ENCODE measurements at places on chromosomes 6 and 20.

- DNase-seq, result no peak
Observed at GRCh38 chr6:130624046-130624445, 203.2 kb upstream of the SMLR1 start.

DNA sequence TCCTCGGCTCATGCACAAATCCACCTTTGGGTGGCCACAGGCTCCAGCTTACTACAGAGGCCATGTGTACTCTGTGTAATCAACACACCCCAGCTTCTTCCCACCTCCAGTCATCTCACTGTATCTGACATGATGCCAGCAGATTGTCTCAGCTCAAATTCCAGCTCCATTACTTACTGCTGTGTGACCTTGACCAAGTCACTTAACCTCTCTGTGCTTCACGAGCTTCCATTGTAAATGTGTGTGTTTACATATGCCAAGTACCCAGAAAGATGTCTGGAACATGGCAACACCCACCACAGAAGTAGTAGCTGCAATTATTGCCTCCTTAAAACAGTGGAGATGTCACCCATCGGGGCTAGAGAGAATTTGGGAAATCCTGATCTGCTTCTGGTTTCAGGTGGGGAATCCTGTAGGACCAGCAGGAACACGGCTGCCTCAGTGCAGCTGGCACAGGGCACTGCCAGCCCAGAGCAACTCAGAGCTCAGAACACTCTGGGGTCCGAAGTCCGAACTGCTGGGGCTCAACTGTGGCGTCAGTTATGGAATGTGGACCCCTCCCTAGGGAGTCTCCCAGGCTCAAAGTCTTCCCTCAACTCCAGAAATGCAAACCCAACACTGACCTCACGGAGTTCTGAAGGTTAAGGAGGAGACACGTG lies 21.2 kb upstream of the HLA-B start:
- no peak for DNase-seq

DNA sequence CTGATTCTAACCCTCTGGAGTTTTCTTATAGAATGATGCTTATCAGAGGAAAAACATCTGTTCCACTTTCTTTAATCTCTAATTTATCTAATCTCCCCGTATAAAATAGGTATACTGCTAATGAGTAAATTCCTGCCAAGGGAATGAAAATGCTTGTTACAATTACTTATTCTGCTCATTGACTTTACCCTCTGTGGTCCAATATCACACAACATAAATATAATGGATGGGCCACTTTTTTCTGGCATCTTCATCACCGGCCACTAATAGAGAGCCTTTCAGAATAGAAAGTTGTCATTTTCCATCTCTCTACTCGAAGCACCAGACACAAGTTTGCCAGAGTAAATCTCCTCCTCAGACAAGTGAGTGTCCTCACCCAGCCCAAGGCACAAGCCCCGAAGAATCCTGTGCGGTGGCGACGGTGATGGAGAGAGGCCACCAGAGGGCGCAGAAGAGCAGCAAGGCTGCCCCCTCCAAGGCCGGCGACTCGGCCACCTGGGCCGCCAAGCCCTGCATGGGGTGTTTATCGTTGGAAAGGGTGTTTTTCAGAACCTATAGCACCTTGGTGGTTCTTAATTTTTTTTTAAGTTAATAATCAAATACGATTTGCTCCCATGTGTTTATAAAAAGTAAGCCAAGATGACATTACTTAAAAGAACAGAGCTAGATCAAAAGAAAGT lies 212.9 kb upstream of the ARID1B start:
- DNase-seq, result peak; percentile 44

GRCh38 chr6:56364827-56365339 lies 117.5 kb upstream of the COL21A1 start:
- no peak for DNase-seq

DNA sequence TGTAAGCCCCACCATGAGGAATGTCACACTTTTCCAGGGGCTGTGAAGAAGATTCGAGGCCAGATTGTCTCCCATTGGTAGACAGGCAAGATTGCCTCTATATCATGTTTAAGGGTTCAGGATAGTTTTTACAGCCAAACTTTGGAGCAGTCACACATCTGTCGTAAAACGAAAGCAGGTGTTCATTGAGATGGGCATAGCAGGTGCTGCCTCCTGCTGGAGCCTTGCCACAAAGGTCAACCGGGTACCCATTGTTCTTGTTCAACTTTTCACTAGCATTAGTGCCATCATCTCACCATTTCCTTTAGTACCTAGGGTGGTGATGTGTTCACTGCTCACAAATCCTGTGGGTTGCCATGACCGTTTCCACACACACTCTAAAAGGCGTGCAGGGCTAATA lies 198.3 kb downstream of the HTR1B start:
- DNase-seq, result no peak

DNA sequence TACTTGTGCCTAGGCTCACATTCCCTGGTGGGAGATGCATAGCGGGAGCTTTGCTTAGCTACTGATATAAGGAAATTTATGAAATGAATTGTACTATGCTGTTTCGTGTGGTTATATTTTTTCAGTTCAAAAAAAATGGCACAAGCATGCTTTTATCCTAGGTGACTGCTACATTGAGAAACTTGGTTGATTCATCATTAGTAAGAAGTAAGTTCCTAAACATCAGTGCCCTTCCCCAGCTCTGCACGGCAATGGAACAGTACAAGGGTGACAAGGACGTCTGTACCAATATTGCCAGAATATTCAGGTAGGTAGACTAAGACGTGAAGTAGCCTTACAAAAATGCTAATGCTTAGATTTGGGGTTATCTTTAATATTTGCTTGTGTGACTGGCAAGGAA lies 79.7 kb downstream of the ARMC2 start:
- DNase-seq, result no peak

DNA sequence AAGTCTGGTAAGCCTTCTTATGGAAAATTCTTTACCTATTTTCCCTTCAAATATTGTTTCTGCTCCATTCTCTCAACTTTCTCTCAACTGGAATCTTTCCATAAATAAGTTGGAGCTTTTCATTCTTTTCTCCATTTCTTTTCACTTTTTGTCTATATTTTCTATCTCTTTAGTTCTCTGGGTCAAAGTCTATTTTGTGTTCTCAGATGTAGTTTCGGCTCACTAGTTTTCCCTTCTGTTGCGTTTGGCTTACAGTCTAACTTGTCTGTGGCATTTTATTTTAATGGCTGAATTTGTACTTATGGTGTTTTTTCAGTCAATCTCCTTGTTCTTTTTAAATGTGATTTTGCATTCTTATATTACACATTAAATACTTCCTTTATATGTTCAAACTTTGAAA lies 14.1 kb upstream of the SLC22A2 start:
- DNase-seq, result no peak

DNA sequence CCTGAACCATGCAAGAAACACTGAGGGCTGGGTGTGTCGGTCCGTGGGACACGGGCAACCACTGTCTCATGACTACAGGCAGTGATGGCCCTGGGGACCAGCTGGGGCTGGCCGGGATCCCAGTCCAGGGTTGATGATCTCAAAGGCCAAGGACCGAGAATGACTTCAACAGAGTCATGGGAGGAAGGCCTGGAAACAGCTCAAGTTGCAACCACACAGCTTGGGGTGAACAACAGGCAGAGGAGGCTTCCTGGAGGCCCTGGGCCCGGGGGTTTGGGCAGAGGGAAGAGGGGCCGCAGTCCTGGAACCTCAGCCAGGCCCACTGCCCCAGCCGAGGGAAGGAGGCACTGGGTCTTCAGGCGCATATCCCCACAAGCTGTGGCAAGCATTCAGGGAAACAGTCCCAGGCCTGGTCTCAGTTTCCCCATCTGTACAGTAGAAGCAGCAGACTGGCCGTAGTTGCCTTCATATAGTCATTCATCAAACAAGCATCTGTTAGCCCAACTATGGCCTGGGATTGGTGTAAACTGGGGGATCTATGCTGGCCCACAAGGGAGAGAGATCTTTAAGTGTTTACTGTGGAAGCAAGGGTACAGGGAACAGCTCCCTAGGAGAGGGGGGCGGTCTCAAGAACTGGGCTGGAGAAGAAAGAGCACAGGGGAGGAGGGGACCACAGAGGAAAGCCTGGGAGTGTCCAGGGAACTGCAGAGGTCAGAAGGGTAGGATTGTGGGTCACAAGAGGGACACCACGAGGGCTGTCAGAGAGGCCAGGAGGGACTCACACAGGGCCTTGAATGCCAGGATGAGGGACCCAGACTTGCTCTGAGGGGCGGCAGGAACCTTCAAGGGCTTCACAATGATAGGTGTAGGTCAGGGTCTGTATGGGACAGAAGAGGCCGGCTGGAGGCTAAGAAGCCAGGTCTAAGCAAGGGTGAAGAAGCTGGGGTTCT lies 2.1 kb downstream of the MYL9 start:
- DNase-seq, result no peak

GRCh38 chr20:36035745-36036144 lies 67.4 kb downstream of the CNBD2 start:
- no peak for DNase-seq

- no peak for DNase-seq
Observed at GRCh38 chr6:168866534-168866933, 387.1 kb downstream of the THBS2 start.

GRCh38 chr6:155272353-155273232 lies 8.8 kb downstream of the CLDN20 start:
- DNase-seq, result no peak

DNA sequence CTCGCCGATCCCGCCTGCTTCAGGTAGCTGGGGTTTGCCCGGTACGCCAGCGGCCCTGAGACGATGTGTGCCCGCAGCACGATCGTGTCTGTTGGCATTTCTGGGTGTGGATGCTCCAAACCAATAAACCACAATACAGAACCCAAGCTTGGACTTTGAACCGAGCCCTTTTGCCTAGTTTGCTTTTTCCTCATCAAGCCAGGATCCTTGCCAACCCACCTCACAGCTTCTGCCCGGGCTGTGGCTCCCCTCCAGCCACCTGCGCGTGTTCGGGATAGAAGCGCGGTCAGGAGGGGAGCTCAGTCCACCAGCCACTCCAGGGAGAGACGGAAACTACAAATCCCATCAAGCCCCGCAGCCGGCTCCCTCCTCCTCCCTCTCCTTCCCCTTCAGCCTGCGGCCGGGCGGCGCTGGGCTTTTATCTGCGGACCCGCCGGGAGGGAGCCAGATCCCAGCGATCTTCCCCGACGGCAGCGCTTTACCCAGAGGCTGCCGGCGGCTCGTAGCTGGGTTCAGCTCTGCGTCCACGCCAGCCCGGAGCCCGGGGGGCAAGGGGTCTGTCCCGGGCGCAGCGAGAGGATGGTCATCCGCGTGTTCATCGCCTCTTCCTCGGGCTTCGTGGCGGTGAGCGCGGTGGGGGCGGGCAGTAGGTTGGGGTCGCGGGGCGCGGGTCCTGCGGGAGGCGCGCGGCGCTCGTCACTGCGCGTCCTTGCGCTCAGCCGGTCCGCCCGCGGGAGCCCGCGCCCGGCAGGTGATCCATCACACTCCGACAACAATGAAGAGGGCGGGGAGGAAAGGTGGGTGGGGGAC lies at the start of gene SH3BGRL2:
SH3BGRL2 (plus strand) TSS at position 447 of the 810 bp plus-strand sequence; CDS start at position 580, 133 bp downstream.
- DNase-seq, result peak; percentile 40

DNA sequence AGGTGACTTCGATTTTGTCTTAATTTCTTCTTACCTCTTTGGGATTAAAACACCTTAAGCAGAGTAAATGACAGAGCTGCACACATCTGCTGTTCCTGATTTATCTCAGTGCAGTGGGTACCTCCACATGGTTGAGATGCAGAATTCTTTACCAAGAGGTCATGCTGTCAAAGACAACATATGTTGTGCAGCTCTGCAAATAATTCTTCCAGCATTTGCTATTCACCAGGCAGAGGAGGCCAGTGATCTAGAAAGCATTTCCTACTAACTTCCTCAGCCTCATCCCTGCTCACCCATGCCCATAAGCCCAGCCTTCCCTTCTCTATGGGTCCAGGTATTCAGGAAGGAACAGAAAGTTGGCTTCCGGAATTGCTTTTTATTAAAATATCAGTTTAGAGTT lies 109.3 kb downstream of the THBS2 start:
- no peak for DNase-seq

All from MM.1S (cell line).